ENCODE measurements at places on chromosomes 6 and 20.

DNA sequence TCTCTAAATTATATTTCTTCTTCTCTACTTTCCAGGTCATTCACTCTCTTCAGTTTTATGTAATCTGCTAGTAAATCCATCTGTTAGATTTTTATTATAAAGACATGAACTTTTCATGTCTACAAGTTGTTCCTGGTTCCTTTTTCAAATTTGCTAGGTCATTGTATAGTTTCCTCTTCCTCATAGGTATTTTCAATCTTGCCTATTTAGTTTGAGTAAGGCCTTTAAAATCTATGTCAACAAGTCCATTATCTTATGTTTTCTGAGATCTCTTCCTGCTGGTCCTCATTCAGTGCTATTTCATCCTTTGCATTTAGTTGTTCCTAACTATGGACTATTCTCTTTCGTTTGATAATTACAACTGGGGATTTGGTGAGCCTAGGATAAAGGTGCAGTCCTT lies 11.0 kb downstream of the RRBP1 start:
- no peak for DNase-seq

DNA sequence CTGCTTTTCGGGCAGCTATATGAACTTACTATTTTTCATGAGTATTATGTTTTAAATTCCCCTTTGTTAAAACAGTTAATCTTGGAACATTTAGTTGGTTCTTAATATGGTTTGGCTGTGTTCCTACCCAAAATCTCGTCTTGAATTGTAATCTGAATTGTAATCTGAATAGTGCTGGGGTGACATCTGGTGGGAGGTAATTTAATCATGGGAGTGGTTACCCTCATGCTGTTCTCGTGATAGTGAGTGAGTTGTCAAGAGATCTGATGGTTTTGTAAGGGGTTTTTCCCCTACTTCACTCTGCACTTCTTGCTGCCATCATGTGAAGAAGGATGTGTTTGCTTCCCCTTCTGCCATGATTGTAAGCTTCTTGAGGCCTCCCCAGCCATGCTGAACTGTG lies 305.4 kb upstream of the MAP3K7 start:
- no peak for DNase-seq

- DNase-seq, result no peak
These were observed 91.7 kb downstream of the ERMARD start for GRCh38 chr6:169843110-169843509.

DNA sequence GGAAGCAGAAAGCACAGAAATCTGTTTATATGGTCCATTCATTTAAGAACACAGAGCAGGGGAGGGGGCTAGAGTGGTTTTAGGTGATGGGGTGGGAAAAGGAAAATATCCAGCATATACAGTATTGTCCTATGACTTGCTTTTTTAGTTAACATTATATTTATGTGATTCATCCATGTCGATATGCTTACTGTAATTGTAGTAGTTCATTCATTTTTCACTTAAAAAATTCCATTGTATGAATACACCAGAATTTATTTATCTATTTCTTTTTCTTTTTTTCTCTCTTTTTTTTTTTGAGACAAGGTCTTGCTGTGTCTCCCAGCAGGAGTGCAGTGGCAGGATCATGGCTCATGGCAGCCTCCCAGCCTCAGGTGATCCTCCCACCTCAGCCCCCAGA lies 9.6 kb upstream of the PRIM2 start:
- DNase-seq, result no peak

DNA sequence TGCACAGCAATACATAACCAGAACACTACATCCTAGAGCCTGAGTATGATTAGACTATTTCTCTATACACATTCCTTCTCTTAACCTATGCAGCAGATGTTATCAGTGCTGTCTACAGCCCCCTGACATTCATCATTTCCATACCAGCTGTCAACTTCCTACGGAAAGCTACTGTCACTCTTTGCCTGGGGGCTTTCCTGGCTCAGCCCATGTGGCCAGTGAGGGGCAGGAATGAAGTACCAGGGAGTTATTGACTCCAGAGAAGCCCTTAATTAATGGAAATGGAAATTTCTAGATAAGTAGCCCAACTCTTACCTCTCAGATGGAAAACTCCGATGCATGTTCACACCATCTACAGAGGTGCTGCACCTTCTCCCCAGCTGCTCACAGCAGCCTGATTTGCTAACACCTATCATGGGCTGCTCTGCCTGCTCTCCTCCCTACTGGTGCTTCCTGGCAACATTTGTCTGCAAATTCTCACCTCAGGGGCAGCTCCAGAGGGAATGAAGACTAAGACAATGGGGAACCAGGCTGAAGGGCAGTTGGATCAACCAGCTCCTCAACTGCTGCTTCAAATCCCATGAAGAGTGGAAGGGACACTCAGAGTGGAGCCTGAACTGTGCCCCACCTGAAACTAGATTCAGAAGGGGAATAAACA lies 59.6 kb downstream of the LINC00237 start:
- no peak for DNase-seq

GRCh38 chr20:60030471-60030870 lies 72.2 kb downstream of the CDH26 start:
- no peak for DNase-seq

GRCh38 chr6:159887761-159888160 lies 3.0 kb upstream of the MAS1 start:
- DNase-seq, result no peak

DNA sequence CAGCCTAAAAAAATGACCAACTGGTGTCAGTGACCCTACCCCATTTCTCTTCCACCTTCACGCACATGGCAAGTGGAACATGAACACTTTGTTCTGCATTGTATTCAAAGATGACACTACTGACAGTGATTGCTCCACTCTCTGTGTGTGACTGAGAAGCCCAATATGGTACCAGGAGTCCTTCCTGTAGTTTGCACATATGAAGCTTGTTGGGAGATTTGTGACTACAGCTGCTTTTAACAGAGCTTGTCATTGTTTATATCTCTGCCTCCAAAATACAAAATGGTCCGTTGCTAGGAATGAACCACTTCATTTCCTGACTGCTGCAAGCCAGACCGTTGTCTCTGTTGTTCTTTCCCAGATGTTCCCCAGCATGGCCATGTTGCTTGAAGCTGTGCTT lies 140.3 kb upstream of the TCF21 start:
- no peak for DNase-seq

DNA sequence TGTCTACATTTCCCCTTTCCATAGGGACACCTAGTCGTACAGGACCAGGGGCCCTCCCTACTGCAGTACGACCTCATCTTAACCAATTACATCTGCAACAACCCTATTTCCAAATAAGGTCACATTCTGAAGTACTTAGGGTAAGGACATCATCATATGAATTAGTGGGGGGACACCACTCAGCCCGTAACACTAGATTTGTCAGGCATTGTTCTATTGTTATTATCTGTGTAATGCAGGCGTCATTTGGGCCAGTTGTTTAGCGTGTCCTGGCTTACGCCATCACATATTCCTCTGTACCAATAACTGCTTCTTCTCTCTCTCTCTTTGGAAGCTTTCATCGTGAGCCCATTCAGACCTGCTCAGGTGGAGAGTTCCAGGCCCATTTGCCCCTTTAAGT lies 89.3 kb downstream of the CAP2 start:
- no peak for DNase-seq

DNA sequence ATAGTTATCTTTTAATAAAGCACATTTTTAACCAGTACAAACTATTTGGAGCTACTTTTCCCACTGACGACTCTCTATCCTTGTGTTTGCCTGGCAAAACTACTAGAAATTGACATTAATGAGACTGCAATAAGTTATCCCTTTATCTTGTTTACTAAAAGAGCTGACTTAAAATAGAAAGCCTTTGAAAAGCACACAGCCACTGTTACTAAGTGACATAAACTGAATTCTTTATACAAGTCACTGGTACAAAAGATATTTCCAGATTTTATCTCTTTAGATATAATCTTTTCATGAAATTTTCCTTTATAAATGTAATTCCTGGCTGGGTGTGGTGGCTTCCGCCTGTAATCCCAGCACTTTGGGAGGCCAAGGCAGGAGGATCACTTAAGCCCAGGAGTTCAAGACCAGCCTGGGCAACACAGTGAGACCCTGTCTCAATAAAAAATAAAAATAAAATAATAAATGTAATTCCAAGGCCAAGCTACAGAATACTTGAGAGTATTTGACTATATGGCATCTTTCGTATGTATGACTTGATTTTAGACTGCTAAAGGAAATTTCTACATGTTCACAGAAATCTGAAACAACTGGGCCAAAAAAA lies 9.5 kb downstream of the MBOAT1 start:
- no peak for DNase-seq

DNA sequence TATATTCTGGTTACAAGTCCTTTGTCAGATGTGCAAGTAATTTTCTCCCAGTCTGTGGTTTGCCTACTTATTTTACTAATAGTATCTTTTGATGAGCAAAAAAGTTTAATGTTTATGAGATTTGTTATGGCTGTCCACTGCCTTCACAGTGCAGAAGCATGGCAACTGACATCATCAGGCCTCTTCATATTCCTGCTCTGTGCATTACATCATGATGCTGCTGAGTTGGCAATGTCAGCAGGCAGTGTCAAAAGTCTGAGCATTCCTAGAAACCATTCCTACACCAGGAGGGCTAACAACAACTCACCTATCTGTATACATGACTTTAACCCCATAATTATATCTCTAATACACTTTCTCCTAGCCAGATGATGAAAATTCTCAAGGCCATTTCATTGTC lies 10.8 kb upstream of the OR2B2 start:
- DNase-seq, result no peak

DNA sequence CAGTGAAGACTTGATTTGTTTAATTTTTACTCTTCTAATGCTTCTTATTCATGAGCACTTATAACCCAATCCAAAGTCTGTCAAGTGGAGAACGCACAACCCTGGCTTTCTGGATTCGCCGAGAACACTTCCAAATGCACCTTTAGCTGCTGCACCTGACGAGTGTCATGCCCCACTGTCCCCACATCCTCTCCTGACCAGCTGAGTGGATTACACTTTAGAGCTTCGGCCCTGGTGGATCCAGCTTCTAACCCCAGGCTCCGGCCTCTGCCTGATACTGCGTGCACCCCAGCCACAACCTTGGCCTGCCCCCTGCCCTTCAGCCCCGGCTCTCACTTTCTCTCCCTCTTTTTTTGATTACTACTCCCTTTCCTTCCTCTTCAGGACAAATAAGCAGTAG lies 258.8 kb downstream of the TMEM242 start:
- no peak for DNase-seq

GRCh38 chr6:77368660-77369313 lies 94.5 kb downstream of the HTR1B start:
- no peak for DNase-seq

- no peak for DNase-seq
These were observed 43.8 kb downstream of the PTCHD4 start for GRCh38 chr6:48067148-48067712.

GRCh38 chr20:51554538-51555165 lies 12.1 kb upstream of the NFATC2 start:
- no peak for DNase-seq

GRCh38 chr6:167476844-167477595 lies 152.1 kb downstream of the TTLL2 start:
- DNase-seq, result no peak

- DNase-seq, result no peak
These were observed 24.5 kb downstream of the KCNK5 start for GRCh38 chr6:39204646-39205244.

DNA sequence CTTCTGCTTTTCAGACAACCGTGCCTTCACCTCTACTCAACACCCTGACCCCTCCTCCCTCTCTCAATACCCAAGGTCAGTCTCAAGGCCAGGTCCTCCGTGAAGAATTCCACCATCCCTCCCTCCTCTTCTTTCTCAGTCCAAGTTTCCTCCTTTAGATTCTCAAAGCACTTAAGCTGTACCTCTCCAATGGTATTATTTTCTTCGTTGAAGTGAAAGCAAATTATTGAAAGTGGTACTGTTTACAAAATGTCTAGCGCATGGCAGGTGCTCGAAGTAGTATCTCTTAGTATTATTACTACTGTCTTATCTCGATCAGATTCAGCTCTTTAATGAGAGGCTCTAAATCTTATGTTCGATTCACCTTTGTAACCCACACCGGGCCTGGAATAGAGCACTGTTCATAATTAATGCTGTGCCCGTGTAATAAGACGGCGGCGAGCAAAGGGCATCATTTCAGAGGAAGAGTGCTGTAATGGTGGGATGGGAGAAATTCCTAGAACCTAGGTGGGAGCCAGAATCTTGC lies 593 bp upstream of the RALGAPB start:
- no peak for DNase-seq

DNA sequence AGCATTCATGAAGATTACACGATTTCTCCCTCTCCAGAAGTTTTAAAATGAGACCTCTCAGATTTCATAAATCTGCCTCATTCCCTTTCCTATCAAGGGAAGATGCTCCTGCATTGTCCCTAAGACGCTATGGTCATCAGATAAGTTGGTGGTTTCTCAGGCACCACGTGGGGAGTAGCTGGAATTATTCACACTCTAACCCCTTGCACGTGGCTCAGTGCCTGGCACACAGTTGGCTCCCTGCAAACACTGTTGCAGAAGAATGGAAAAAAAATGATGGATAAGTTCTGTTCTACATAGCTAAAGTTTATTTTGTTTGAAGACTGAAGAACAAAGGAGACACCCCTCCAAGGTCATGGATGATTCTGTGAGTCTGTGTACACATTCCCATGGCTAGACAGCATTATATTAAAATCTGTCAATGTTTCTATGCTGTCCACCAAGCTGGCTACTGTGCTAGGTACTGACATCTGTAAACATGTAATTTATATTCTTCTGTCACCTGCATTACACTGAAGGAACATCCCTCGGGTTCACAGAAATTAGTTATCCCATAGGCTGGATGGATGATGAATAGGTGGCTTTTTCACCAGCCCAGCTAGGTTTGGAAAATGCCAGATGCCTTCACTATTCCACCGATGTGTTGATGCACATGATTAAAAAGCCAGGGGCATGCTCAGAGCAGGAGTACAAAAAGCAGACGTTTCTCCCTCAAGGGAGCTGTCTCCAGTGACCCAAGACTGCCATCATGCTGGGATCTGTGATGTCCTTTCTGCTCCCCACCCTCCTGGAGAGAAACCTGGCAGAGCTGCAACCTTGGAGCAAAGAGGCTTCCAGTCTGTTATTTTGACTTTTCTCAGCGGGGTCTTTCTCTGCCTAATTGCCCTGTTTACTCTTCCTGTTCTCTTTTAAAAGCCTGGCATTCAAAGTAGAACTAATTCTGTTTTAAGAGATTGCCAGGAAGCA lies 610.5 kb downstream of the UTRN start:
- no peak for DNase-seq

DNA sequence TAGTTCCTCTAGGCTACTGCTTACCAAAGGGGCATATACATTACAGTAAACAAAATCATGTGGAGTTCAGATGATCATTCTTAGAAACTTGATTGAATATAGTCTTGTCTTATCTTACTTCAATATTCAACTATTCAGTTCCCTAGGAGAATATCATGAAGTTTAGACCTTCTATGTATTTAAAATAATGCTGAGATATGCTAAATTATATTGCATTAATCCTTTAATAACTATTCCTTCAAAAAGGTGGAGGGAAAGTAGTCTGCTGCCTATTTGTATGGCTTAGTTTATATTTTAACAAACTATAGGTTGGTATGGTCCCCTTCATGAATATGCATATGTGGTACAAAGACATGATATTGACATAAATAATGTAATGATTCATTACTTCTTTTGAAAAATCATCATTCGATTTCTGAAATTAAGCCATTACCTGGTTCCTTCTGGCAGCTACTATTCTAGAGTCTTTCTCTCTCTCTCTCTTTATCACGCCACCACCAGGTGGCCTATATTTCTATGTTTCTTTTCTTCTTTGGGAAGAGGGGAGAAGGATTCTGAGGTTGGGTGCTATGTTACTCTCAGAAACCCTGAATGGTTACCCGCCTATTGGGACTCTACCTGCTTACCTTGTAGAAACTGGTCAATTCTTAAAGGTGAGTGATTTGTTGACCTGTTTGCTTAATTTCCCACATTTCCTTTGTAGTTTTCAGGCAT lies 855.8 kb downstream of the HACE1 start:
- DNase-seq, result no peak
